Activated CD8-positive, alpha-beta memory T cell treated with anti-CD3 and anti-CD28 coated beads for 1 hour (primary cell): ENCODE measurements at places on chromosomes 11 and 22.

DNA sequence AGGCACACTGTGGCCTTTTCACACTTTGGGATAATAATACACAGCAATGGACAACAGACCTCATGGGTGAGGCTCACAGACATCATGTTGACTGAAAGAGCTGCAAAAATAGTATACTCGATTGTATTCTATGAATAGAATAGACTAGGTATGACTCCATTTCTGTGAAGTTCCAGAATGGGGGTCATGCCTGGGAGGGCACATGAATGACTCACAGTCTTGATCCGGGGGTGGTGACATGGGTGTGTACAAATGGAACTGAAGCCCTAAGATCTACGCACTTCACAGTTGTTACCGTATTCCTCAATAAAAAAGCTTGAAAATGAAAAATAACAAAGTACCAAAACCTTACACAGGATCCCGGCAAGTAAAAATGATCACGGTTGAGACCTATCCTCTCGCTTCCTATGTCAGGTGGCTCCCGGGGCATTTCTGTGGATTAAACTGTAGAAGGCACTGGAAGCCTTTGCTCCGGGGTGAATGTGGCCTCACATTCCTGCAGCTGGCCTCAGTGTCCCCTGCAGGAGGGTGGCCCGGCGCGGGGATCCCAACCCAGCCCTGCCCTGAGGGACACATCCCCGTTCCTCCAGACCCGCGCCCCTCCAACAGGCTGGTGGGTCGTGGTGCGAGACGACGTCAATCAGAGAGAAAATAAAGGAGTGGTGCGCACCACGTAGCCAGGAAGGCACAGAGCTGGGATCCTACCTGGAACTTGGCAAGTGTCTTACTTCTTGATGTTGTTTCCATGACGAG, 75.9 kb downstream of the NECTIN1 start:
- no peak for DNase-seq

GRCh38 chr22:46843821-46844255, 81.4 kb downstream of the TBC1D22A start:
- DNase-seq: no peak

DNA sequence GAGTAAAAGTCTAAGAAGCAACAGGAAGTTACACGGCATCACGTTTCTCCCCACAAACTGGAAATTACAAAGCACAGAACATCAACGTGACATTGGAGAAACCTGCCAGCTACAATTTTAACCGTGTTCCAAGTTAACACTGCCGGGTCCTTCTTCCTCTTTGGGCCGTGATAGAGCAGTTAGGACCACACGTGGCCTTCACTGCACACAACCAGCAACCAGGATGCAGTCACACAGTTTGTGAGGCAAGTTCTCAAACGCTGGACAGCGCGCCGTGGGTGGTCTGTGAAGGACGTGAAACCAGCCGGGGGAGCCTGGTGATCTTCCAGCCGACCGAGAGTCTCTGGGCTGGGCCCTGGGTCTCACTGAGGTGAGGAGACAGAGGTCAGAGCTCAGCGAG, 14.6 kb downstream of the C11orf21 start:
- DNase-seq: no peak

GRCh38 chr22:42621505-42622002, 6.9 kb upstream of the POLDIP3 start:
- DNase-seq: no peak

- DNase-seq: no peak
Measured at GRCh38 chr22:28594797-28595462, 84.7 kb downstream of the TTC28 start.

- DNase-seq: no peak
Measured at GRCh38 chr22:32836280-32837123, 35.0 kb downstream of the TIMP3 start.

- no peak for DNase-seq
Measured at GRCh38 chr11:31818425-31818755, 7.3 kb upstream of the PAX6 start.

DNA sequence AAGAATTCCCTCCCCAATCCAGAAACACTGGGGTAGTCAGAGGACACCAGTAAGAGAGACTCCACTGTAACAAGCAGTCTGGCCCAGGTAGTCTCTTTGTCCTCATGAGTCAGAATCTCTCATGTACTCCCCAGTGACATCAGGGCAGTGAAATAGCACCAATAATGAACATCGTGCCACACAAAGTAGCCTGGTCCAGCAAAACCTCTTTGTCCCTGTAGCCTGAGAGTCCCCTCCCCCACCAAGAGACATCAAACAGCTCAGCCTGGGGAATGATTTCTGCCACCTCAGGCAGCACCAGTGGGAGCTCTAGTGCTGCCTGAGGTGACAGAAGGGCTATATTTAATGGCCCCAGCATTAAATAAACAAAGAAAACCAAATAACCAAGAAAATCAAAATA, 88.1 kb downstream of the SBF2 start:
- no peak for DNase-seq

GRCh38 chr11:100739666-100740065, 52.6 kb downstream of the ARHGAP42 start:
- no peak for DNase-seq

GRCh38 chr11:128772814-128773213, 78.9 kb downstream of the FLI1 start:
- peak; percentile 22 for DNase-seq

DNA sequence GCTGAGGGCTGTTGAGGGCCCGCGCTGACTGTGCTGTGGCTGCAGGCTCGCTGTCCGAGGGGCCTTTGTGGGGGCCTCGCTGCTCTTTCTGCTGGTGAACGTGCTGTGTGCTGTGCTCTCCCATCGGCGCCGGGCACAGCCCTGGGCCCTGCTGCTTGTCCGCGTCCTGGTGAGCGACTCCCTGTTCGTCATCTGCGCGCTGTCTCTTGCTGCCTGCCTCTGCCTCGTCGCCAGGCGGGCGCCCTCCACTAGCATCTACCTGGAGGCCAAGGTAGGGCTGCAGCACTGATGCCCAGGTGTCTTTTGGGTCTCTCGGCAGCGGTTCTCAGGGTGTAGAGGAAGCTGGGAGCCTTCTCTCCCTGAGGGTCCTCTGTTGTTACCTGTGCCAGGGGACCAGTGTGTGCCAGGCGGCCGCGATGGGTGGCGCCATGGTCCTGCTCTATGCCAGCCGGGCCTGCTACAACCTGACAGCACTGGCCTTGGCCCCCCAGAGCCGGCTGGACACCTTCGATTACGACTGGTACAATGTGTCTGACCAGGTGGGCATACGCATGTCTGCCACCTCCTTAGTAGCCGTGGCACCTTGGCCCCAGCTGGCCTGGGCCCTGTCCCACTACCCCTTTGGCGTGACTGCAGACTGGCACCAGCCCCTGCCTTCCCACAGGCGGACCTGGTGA, 2.2 kb downstream of the GPR137 start:
- no peak for DNase-seq
